Fibroblast of skin of left quadriceps (primary cell): ENCODE measurements at places on chromosomes 1 and 21.
A peak's percentile ranks its signal among the peaks of the same experiment; 100 is the strongest.

DNA sequence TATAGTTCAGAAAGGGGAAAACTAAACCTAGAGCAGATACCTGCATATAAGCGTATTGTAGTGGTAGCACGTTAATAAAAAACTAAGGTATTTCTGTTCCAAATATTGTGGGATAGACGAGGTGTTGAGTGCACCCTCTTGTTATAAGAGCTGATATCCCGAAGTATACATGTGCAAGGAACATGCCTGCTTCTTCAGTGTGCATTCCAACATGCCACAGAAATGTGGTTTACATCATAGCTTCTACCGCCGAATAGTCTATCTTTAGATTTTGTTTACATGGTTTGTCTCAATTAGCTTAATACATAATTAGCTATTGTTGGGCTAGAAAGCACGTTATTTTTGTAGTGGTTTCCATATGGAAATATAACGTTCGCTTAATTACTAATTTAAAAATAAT is 2.2 kb downstream of the CHRM3 start:
- DNase-seq: no peak

- DNase-seq: no peak
Observed at GRCh38 chr21:40129809-40130208, 262.6 kb downstream of the PCP4 start.

DNA sequence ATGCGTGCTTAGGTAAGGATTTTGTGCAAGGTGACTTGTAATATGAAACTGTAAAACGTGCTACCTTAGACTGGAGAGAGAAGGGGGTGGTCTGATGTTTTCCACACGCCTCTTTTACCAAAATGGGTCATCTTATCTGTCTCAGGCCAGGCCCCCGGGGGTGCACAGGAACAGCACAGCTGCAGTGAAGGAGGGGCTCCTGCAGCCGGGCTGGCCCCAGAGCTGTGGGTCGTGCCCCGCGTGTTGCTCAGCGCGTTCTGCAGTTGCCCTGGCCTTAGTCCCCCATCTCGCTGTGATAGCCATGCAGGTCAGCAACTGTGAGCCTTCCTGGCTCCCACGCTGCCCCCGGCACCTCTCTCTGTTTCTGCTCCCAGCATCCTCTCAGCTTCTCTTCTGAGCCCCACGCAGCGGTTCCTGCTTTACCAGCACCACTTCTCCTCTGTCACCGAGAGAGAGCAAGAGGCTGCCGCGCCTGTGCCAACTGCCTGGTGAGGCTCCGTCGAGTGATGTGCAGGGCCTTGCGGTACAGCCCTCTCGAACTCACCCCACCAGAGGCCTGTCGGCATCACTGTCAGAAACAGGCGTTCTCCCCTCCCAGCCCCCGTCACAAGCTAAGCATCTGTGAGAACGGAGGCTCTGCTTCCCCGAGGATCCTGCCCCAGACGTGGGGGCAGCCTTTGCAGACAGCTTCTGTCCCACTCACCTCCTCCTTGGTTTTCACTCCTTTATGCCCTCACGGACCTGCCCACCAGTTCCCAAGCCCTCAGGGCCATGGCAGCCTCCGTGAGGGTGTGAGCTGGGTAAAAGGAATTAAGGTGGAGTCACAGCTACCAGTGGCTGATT is 73.3 kb downstream of the ADARB1 start:
- DNase-seq: no peak

DNA sequence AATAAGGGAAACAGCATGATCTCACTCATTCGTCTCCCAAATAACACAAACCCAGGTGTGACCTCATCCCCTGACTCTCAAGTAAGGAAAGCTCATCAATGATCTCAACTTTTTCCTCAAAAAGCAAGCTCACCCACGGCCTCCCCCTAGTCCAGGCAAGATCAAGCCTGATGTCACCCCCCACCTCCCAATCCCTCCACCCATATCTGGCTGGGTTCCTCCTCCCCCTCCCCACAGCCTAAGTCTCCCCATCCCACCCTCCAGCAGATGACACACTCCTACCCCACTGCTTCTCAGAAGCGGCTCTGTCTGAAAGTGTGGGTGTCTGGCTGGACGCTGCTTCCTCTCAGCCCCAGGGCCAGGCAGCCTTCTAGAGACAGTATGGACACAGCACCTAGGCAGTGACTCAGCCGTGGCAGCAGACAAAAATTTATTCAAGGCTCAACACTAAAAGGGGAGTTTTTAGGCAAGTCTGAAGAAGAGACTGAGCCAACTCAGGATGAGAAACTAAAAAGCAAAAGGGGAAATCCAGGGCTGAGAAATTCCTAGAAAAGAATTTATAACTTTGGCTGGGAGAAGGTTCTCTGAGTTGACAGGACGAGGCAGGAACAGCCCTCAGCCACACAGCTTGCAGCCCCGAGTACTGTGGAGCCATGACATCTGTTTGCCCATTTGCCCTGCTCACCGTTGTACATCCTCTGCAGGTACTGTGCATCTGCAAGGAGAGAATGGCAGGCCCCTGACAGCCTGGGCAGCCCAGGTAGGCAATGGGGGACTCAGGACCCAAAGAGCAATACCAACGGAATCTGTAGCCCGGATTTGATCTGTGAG is 81.6 kb upstream of the LRRC8D start:
- DNase-seq: no peak

- peak; percentile 54 for DNase-seq
Observed at GRCh38 chr1:89635825-89636815, 3.2 kb downstream of the LRRC8C start.

DNA sequence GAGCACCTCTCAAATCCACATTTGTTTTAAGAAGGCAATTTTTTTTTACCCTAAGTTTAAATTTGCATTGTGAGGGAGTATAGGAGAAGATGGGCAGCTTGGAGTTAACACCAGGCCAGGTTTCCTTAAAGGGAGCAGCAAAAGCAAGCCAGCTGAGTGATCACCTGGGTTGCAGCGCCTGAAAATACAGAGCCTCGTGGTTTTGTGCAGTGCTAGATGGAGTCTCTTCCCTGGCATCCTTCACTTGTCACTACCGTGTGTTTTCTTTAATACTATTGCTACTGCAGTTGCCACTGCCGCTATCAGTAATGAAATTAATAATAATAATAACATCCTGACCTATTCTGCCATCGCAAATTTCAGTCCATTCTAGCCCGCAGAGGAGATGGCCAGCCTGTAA is 35.2 kb upstream of the VAV3 start:
- no peak for DNase-seq

DNA sequence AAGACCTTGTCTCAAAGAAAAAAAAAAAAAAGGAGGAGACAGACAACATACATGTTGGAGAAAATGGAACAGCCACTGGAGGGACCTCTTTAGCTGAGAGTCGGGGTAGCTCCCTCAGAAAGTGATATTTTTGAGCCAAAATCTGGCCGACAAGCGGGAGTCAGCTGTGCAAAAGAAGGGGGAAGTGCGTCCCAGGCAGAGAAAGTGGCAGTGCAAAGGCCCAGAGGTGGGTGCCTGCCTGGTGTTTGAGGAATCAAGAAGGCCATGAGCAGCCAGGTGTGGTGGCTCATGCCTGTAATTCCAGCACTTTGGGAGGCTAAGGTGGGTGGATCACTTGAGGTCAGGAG is 6.1 kb upstream of the CROCC start:
- no peak for DNase-seq

- no peak for DNase-seq
Observed at GRCh38 chr1:244896550-244896949, 32.2 kb upstream of the HNRNPU start.
